GM23248 (cell line): ENCODE measurements at places on chromosomes 3 and 15. TPM values are rescaled to one million over a fixed set of nuclear protein-coding genes. Genes with fewer than 3 reads are reported as not detected.

DNA sequence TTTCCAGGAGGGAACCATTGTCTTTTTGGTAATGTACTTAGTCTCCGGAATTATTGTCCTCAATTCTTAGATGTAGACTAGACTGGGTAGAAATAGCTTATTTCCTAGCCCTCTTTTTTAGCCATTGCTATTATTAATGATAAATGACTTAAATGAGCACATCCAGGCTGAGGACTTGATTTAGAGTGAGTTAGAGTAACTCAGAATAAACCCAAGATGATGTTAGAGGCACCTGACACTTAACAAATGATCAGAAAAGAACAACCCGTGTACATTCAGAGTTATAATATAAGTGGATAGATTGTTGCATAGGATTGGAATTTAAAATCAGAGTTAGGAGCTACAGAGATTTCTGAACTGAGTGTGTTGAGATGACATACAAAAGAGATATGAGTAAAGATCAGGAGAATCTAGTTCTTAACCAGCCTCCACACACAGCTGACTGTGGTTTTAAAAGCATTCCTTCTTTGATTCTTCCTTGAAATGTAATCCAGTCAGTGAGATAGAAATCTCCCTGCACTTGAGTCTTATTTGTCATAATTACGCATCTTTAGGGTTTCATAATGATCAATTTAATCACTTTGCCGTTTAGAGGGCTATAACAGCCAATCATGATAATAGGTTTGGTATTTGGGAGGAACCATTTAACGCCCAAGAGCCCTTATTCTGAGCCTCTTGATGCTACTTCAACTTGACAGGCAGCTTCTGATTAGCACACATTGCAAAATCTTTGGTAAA, 366.5 kb downstream of the GAP43 start:
- peak; percentile 85 for DNase-seq

- DNase-seq = no peak
Measured at GRCh38 chr15:94400526-94401298, 169.4 kb downstream of the MCTP2 start.

Gene CELF6
- 0.22 and 1.0 TPM in 2 replicates for total RNA-seq

Gene SCN11A
- total RNA-seq = not detected in 2 replicates
